CD4-positive, alpha-beta T cell treated with Interleukin-21 for 1 hour (primary cell): ENCODE measurements at places on chromosomes 4 and X.

- peak; percentile 34 for DNase-seq
Observed at GRCh38 chr4:145936997-145937901, 1.4 kb downstream of the ZNF827 start.

- DNase-seq: no peak
Observed at GRCh38 chr4:90960433-90960832, 833.2 kb downstream of the CCSER1 start.

- DNase-seq: peak; percentile 5
Observed at GRCh38 chrX:16484338-16484737, 165.6 kb upstream of the S100G start.

DNA sequence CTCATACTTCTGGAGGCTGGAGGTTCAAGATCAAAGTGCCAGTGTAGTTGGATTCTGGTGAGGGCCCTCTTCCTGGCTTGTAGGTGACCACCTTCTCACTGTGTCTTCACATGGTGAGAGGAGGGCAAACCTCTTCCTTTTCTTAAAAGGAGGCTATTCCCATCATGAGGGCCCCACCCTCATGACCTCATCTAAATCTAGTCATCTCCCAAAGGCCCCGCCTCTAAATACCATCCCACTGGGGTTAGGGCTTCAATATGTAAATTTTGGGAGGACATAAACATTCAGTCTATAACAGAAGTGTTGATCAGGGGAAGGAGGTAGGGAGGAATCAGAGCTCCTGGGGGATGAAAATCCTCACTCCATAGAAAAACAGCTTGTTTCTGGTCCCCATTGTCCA lies 60.8 kb upstream of the DIPK2B start:
- no peak for DNase-seq
